DMS53 (cell line): ENCODE measurements at places on chromosomes 2 and 18.

- no peak for DNase-seq
Observed at GRCh38 chr2:144547494-144547893, 27.6 kb upstream of the ZEB2 start.

DNA sequence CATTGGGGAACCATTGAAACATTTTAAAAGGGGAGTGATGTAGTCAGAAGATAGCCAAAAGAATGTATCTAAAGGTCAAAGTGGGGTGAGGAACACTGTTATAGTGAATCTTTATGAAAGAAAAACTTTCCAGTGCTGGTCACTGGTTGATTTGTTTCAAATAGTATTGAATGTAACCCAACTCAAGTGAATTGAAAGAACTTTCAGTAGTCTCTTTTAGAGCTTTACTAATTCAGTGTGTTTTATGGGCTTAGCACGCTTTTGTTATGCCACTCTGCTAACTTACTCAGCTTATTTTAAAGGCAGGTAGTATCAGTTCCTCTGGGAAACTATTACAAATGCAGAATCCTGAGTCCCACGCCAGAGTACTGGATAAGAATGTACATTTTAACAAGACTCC is 57.3 kb downstream of the GTF2A1L start:
- DNase-seq = no peak

GRCh38 chr2:66839551-66840320 is 404.8 kb downstream of the MEIS1 start:
- no peak for DNase-seq

- DNase-seq = peak; percentile 38
Observed at GRCh38 chr2:107633580-107634147, 193.0 kb upstream of the RGPD4 start.

- no peak for DNase-seq
Observed at GRCh38 chr18:50707855-50708469, 111.9 kb downstream of the MRO start.
